ENCODE measurements at places on chromosomes 1 and 21.
A peak's percentile ranks its signal among the peaks of the same experiment; 100 is the strongest.

GRCh38 chr21:20451046-20451445 lies 547.2 kb upstream of the NCAM2 start:
- DNase-seq, result no peak

GRCh38 chr1:192550922-192551534 lies 24.5 kb upstream of the RGS1 start:
- DNase-seq, result peak; percentile 97

DNA sequence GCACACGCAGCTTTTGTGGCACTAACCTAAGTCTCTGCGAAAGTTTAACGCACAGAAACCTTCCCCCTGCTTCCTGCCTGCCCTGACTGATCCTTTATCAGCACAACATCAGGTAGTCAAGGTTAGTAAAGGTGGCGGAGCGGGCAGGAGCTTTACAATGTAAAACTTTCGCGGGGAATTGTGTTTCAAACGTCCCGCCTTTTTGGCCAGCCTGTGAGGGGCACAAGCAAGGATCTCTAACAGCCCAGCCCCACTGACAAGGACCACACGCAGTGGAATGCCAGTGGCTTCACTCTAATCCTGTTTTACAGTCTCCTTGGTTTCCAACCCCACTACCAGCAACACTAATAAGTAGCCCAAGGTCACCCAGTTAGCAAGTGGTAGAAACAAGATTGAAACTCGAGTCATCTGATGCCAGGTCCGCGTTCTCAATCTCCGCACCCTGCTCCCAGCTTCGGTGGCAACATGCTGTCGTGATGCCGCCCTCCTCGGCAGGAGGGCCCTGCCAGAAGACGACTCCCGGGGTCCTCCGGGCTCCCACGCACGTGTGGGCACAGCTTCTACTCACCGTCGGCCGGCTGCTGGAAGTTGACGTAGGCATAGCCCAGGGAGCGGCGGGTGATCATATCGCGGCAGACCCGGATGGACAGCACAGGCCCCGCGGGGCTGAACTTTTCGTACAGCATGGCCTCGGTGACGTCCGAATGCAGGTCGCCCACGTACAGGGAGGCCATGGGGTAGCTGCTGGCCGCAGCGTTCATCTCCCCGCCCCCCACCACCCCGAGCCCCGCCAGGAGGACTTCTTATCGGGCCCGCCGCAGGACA lies 1.2 kb downstream of the PABPC4 start:
- DNase-seq, result peak; percentile 64

- no peak for DNase-seq
Measured at GRCh38 chr1:228502522-228502921, 15.3 kb downstream of the RNF187 start.

- DNase-seq, result no peak
Measured at GRCh38 chr1:206930210-206930798, 8.6 kb upstream of the FCMR start.

DNA sequence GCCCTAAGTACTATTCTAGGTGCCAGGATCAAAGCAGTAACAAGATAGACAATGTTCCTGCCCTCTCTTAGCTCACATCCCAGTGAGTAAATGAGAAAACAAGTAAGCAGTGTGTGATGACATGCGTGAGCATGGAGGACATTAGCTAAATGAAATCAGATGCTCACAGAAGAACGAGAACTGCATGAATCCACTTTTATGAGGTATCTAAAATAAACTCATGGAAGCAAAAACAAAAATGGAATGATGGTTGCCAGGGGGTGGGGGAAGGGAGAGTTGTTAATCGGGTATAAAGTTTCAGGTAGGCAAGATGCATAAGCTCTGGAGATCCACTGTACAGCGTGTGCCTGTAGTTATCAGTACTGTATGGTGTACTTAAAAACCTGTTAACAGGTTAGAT lies 195.1 kb downstream of the HHAT start:
- DNase-seq, result no peak

DNA sequence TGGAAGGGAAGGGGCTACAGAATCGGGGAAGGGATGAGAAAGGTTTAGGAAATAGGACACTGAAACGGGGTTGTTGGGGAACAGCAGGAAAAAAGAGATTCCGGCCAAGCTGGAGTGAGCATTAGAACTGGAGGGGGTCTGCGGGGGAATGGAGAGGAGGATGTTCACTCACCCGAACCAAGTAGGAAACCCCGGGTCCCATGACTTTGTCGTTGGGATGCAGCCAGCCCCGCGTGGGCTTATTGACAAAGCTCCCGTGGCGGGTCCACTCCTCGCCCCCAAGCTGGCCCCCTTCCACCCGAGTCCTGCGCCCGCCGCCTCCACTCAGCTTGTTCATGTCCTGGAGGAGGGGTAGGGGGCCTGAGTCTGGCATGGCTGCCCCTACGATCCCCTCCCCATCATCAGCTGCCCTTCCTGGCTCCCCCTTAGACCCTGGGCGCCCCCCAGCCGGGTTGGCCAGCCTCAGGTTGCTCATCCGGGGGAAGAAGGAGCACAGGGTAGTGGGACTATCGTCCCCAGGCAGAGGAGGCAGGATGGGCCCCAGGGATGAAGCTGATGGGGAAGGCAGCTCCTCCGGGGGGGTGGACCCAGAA lies 591 bp downstream of the SHC1 start:
- DNase-seq, result no peak

- DNase-seq, result no peak
Measured at GRCh38 chr1:29368936-29369932, 132.9 kb downstream of the PTPRU start.

DNA sequence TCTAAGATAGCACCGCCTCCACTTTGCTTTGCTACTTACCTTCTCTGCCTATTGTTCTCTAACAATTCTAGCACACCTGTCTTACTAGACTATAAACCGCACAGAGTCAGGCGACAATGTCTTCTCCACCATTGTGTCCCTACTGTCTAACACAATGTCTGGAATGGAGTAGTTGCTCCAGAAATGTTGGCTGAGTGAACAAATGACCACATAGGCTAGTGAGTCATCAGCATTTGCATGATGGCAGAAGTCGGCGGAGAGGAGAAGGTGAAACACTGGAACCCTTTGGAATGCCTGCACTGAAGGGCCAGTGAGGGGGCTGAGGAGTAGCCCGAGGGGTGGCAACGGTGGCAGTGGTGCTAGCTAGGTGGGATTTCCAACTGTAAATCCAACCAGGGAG lies 14.0 kb upstream of the PABPC4 start:
- peak; percentile 61 for DNase-seq

DNA sequence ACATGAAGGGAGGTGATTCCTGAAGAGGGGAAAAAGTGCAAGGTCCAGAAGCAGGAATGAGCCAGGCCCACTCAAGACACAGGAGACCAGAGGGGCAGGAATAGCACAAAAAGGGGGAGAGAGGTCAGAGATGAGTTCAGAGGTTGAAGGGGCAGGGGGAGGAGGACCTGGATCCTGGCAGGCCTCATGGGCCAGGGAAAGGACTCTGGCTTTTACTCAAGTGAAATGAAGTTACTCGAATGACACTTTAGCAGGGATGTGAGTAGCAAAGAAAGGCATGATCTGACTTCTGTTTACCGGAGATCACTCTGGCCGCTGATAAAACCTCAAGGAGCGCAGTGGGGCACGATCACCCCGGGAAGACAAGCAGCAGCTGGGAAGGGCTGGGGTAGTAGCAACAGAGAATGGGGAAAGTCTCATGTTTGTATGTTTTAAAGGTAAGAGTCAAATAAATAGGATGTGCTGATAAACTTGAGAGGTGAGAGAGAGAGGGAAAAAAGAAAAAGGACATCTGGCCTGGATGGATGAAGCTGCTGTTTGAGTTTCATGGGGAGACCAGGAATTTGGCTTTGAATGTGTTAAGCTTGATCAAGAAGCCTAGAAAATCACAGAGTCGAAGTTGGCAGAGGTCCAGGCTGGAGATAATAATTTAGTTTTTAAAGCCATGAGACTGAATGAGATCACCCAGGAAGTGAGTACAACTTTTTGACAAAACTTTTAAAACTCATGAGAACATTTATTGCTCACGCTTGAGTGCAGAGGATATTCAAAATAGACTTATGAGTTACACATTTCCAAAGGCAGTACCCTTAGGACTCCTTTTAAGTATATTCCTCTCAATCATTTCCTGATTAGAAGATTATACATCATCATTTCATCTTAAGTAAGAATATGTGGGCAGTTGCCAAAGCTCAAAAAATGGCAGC lies 156.0 kb downstream of the RERE start:
- peak; percentile 89 for DNase-seq

DNA sequence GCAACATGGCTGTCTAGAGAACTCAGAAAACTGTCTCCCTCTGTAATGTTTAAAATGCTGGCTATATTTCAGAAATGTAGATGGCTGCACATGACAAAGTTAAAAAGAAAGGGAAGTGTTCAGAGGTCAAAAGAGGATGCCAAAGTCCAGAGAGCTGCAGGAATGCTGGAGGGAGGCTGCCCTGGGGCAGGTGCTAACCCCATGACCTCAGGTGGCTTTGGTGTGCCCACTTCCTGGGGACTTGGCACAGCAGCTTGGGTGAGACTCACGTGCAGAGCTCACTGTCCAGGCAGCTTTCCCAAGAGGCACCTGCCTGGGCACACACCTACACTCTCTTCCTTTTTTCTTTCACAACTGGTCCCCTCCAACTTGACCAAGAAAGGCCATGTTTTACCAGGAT lies 256.4 kb downstream of the KCNJ6 start:
- DNase-seq, result no peak

GRCh38 chr1:9746651-9747050 lies 77.1 kb downstream of the CLSTN1 start:
- DNase-seq, result no peak

DNA sequence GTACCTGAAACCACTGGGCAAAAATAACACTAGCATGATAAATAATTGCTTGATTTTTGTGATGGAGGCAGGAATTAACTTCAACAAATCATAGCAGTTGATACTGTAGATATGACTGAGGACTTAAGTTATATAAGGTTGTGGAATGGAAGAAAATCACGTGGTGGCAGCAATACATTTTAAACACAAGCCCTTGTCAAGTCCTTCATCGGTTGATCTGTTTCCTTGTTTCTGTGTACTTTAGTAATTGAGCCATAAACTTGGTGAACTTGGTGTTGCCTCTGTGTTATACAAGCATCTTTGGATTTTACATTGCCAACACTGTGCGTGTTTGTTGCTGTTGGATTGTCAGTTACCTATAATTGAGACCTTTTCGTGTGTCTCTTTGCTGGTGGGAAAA lies 114.4 kb downstream of the CAMTA1 start:
- no peak for DNase-seq

GRCh38 chr1:154819628-154820590 lies 50.2 kb downstream of the KCNN3 start:
- no peak for DNase-seq

DNA sequence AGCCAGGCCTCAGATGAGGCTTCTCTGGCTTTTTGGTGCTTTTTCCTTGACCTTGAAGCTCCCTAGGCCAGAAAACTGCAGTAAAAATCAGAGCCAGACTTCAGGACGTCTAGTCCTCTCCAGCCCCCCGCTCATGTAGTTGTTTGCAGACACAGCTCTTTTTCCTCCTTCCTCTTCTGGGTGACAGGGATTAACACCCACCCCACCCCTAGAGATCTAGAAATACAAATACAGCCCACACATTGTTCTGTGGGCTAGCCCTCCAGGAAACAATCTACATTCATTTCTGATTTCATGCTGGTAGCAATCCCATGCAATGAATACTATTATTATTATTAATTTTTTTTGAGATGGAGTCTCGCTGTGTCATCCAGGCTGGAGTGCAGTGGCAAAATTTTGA lies 9.9 kb upstream of the CLSTN1 start:
- no peak for DNase-seq

GRCh38 chr1:154886281-154887015 lies 16.4 kb upstream of the KCNN3 start:
- no peak for DNase-seq

GRCh38 chr1:200610846-200611245 lies 9.7 kb downstream of the KIF14 start:
- DNase-seq, result no peak

- no peak for DNase-seq
Measured at GRCh38 chr1:10444795-10445397, 4.9 kb upstream of the CORT start.

DNA sequence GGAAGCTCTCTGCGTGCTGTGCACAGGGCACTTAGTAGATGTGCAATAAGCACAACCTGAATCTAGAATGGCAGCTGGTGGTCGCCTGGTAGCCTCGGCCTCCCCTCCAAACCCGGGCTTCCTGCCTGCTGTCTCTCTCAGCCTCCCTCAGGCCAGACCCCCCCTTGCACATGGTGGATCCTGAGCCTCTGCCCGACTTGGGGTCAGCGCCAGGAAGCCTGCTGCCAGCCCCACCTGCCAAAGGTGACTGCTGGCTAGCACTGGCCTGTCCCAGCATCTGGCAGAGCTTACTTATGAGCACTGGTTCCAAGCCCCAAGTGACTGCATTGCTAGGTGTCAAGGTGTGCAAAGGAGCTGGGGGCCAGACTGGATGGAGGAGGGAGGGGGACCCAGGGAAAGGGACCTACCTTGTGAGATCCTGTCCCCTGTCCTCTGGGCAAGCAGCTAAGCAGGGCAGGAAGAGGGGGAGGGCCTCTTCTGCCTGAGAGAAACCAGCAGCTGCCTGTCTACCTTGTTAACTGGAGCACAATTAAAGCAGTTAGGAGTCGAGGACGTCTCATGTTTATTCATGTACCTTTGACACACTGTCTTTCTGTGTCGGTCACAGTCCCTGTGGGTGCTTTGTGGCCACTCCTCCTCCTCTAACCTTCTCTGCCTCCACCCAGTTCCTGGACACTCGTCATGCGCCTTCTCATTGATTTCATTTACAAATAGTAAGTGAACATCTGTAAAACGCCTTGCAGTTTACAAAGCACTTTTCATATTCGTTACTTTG lies 100.9 kb downstream of the DDX20 start:
- DNase-seq, result no peak

GRCh38 chr1:151134396-151134795 lies 12.0 kb downstream of the SEMA6C start:
- DNase-seq, result no peak

DNA sequence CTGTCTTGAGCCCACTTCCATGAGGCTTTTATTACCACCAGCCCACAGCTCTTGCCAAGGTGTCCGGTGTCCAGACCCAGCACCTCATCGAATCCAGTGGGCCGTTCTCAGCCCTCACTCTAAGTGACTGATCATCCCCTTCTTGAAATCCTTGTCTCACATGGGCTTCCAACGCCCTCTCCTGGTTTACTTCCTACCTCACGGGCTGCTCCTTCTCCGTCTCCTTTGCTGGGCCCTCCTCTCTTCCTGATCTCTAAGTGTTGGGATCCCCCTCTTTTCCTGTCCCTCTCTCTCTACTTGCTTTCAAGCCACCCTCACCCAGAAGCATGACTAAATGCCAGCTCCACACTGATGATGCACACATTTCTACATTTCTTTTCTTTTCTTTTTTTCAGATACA lies 9.0 kb upstream of the RHBG start:
- DNase-seq, result no peak

Measured in astrocyte (in vitro differentiated cells and primary cell).